Fibroblast of lung (primary cell): ENCODE measurements at places on chromosomes 11 and 22. TPM values are rescaled to one million over a fixed set of nuclear protein-coding genes. Genes with fewer than 3 reads are reported as not detected.

Gene E2F8
- total RNA-seq = 0.17 TPM in 1 of 2 replicates, not detected in the other

Gene OR52B2
- not detected in 2 replicates for total RNA-seq

Gene CHST1
- under 0.01 and 0.26 TPM in 2 replicates for total RNA-seq

Gene NXPE4
- not detected in 2 replicates for total RNA-seq

Gene SCN2B
- total RNA-seq = 4.9 and 7.3 TPM in 2 replicates

Gene HPX
- total RNA-seq = 0.26 and 0.83 TPM in 2 replicates

Gene RCOR2
- 4.1 and 5.6 TPM in 2 replicates for total RNA-seq

Gene KCNJ1
- under 0.01 TPM in 1 of 2 replicates, not detected in the other for total RNA-seq

Gene CCDC116
- total RNA-seq = under 0.01 and 0.17 TPM in 2 replicates

Gene MEI1
- total RNA-seq = 0.26 and 0.33 TPM in 2 replicates

Gene OR5B17
- total RNA-seq = not detected in 2 replicates

Gene GLYAT
- not detected in 2 replicates for total RNA-seq

Gene MMP12
- 0.83 TPM in 1 of 2 replicates, not detected in the other for total RNA-seq

Gene DKK3
- total RNA-seq = 387 and 1,064 TPM in 2 replicates

Gene PELI3
- total RNA-seq = 16.2 and 20.3 TPM in 2 replicates

Gene ATG2A
- 7.4 and 9.9 TPM in 2 replicates for total RNA-seq

Gene UPK3A
- not detected in 2 replicates for total RNA-seq

Gene RPLP2
- 282 and 294 TPM in 2 replicates for total RNA-seq

Gene WNT7B
- under 0.01 and 0.17 TPM in 2 replicates for total RNA-seq

Gene L3MBTL2
- 15.4 and 16.0 TPM in 2 replicates for total RNA-seq

Gene SCGB1C1
- not detected in 2 replicates for total RNA-seq

Gene DCHS1
- total RNA-seq = 11.0 and 23.9 TPM in 2 replicates

Gene TPH1
- under 0.01 TPM in 1 of 2 replicates, not detected in the other for total RNA-seq

Gene IL10RA
- total RNA-seq = 0.17 and 0.26 TPM in 2 replicates

Gene DUSP8
- 0.51 and 0.66 TPM in 2 replicates for total RNA-seq

Gene PSMC3
- 107 and 155 TPM in 2 replicates for total RNA-seq

Gene ZDHHC8
- 2.8 and 6.6 TPM in 2 replicates for total RNA-seq

Gene SLC5A1
- total RNA-seq = not detected in 2 replicates

Gene KCNQ1
- not detected in 2 replicates for total RNA-seq

Gene NNMT
- total RNA-seq = 639 and 883 TPM in 2 replicates

Gene CRACR2B
- total RNA-seq = 0.66 and 1.0 TPM in 2 replicates

Gene HORMAD2
- not detected in 2 replicates for total RNA-seq

Gene TRIM34
- total RNA-seq = 11.3 and 17.8 TPM in 2 replicates

Gene PIK3C2A
- total RNA-seq = 38.0 and 39.8 TPM in 2 replicates

Gene TIMP3
- 145 and 242 TPM in 2 replicates for total RNA-seq

Gene PARVA
- 21.8 and 27.7 TPM in 2 replicates for total RNA-seq

Gene OR8D4
- not detected in 2 replicates for total RNA-seq

Gene ABTB2
- 2.8 and 5.8 TPM in 2 replicates for total RNA-seq

Gene TMPRSS4
- not detected in 2 replicates for total RNA-seq

Gene CCDC88B
- total RNA-seq = 2.1 and 3.1 TPM in 2 replicates

Gene MS4A2
- total RNA-seq = not detected in 2 replicates

Gene GANAB
- 167 and 279 TPM in 2 replicates for total RNA-seq
